ENCODE measurements at places on chromosomes 3 and 15. TPM values are rescaled to one million over a fixed set of nuclear protein-coding genes. Genes with fewer than 3 reads are reported as not detected.

- DNase-seq: no peak
These were observed 113.5 kb downstream of the GHSR start for GRCh38 chr3:172334671-172335207.

DNA sequence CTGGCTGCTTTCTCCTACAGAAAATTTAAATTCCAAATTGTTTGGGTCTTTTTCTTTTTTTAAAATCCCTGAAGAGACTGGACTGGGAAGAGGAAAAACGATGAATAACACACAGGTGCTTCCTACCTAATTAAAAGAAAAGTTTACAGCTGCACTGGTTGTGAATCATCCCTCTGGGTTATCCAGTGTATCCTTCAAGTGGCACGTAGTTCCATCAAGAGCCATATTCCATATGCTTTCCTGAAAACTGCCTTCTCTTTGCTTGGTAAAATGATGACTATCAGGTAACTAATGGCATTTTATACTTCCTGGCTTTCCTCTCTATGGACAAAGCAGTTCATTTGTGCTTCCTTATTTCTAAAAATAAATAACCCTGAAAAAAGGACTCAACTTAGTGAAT, 123.2 kb downstream of the MAGI1 start:
- no peak for DNase-seq

GRCh38 chr3:150764566-150764965, 1.6 kb upstream of the SIAH2 start:
- DNase-seq: no peak

Gene RNU6-1
- polyA plus RNA-seq: not detected

GRCh38 chr3:22593638-22594037, 609.5 kb upstream of the UBE2E2 start:
- DNase-seq: no peak

DNA sequence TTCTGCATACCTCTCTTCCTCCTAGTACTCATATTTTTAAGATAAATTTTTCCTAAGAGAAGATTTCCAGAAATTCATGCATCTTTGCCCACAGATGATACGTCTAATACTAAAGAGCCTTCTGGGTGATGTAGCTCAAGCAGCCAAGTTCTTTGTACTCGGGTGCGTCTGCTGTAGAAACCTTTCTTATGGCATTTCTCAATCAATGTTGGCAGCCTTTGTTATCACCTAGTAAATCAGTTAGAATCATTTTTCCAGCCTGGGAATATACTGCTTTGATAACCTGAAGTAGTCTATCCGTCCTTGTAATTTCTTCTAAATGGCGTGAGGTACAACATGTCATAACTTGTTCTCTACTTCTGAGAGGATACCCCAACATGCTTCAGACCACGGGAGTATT, 104.5 kb downstream of the GOLIM4 start:
- DNase-seq: no peak

GRCh38 chr3:58323529-58324390, 8.9 kb upstream of the PXK start:
- no peak for DNase-seq

DNA sequence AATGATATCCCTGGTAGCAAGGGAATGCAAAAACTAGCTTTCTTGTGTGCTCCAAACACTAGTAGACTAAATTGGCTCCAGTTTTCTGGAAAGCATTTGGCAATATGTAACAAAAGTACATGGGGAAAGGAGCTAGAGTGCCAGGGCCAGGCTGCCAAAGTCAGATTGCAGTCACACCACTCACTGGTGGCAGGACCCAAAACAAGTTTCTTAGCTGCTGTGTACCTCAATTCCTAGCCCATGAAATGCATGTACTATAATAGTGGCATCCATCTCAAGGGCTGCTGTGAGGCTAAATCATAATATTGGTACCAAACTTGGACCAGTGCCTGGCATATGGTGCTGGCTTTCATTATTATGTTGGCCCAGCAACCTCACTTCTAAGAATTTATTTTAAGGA, 49.3 kb downstream of the CLDN18 start:
- DNase-seq: no peak

GRCh38 chr3:184143327-184143726, 8.2 kb downstream of the EIF2B5 start:
- no peak for DNase-seq

DNA sequence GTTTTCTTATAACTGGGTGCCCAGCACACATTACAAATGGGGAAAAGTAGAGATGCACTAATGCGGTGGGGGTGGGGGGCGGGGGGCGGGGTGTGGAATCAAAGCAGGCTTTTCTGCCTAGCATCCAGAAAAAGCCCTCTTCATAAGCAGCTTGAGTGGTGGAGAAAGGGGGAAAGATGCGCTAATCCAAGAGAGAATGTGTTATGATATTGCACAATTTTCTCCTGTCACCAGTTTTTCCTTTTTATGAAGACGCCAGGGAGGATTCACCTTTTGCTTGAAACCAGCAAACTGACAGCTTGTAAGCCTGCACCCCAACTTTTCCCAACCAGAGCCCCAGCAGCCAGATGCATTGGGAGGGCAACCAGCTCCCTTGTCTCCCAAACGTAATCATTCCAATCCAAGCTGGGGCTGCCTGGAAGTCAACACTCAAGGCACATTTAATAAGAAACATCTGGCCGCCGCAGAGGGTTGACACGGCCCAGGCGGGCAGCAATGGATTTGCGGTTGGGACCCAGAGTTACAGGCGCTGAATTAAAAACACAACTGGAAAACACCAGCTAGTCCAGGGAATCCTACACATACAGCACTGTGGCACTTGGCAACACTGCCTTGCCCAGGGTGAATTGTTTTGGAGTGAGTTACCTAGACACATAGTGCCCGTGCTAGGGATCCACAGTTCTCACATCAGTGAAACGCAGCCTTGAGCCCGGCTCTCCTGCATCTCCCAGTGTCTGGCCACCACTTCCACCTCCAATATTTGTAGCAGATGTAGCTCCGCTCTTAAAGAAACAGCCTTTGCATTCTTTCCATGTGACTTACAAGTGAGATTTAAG, 218.5 kb upstream of the PRICKLE2 start:
- DNase-seq: peak; percentile 15

DNA sequence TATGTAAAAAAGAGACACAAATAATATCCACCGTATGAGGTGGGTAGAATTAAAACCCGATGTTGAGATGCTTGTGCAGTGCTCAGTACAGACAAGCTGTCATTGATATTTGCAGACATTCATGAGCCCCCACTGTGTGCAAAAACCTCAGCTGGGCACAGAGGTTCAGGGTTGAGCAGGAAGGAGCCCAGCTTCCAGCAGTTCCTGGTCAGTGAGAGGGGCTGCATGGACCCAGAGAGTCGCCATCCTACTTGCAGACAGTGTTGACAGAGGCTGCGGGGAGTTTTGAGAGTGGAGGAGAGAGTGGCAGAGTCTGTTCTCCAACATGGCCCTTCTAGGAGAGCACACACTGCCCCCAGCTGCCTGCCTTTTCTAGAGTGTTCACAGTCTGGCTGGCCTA, 6.1 kb upstream of the LTF start:
- no peak for DNase-seq

- no peak for DNase-seq
These were observed 11.1 kb downstream of the TRANK1 start for GRCh38 chr3:36933540-36934296.

DNA sequence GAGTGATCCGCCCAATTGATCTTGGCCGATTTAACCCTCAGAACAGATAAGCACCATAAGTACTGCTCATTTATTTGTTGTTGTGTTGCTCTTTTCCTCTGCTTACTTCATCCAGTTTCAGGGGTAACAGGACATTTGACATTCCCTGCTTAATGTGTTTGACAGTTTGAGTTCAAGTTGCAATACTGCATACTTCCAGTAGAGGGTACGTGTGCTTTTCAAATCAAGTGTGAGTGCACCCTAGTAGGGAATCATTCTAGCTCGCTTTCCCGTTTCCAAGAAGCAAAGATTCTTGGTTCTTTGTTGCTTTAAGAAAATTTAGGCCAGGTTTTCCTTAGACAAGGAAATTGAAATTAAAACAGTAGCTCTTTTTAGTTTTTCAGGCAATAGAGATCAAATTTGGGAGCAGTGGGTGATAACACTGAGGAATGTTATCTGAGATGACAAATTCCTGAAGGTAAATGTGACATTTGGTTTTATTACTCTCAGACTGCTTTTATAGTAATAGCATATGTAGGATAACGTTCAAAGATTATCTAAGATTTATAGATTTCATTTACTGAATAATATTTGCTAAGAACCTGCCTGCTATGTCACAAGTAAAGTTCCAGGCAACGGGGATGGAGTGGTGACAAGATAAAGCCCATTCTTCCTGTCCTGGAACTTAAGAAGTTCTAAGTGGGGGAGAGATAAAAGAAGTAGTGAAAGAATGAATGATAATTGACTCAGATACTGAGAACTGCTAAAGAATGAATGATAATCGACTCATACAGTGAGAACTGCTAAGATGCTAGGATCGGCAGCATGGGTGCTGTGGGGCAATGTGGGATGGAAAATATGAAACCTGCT, 73.3 kb downstream of the SYNPR start:
- no peak for DNase-seq

GRCh38 chr15:81887912-81888311, 157.9 kb downstream of the MEX3B start:
- no peak for DNase-seq

- DNase-seq: no peak
These were observed 110.5 kb upstream of the ADAMTS9 start for GRCh38 chr3:64798316-64798715.

All from urinary bladder (tissue), 4 donors.